ENCODE measurements at places on chromosomes 7 and 10.

GRCh38 chr7:149126662-149127266, 640 bp upstream of the ZNF425 start:
- peak; percentile 65 for DNase-seq

- DNase-seq = no peak
Observed at GRCh38 chr7:123681561-123681960, 25.9 kb downstream of the LMOD2 start.

DNA sequence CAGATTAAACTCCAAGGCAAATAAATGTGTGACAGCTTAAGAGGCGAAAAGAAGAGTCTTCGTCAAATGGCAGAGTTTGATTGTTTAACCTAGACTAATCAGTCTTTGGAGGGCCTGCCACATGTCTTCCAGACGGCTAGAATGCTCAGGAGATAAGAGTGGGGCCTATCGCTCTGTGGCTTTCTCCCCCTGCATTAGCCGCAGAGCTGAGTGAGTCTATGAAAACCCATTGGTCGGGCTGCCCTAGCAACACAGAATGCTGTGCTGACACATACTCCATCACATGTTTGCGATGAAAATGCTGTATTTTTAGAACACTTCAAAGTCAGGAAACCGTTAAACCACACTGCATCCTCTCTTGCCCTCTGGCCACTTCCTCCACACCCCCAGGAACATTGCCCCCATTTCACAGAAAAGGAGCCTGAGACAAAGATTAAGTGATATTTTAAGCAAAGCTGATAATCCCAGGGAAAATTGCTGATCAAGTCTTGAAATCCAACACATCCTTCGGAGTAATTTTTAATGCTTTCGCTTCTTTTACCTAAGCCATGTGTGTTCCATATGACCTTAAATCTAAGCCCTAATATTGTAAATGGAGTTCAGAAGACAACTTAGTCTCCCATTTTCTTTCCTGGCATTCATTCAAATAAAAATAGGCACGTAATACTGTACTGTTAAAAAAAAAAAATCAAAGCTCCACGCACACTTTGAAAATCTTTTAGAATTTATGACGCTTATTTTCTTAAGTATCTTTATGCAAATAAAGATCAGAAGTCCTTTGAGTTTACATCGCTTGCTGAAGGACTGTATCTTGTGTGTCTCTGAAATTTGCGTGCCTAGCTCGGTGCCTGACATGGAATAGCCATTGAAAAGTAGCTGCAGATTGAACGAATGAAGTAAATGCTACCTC, 161.2 kb downstream of the CELF2 start:
- no peak for DNase-seq

- DNase-seq = no peak
Observed at GRCh38 chr10:18158773-18159265, 18.6 kb downstream of the CACNB2 start.

GRCh38 chr10:89553064-89553734, 17.8 kb upstream of the SLC16A12 start:
- no peak for DNase-seq

All from psoas muscle (tissue), 8 donors.